ENCODE measurements at places on chromosomes 1 and 21. TPM values are rescaled to one million over a fixed set of nuclear protein-coding genes. Genes with fewer than 3 reads are reported as not detected.

DNA sequence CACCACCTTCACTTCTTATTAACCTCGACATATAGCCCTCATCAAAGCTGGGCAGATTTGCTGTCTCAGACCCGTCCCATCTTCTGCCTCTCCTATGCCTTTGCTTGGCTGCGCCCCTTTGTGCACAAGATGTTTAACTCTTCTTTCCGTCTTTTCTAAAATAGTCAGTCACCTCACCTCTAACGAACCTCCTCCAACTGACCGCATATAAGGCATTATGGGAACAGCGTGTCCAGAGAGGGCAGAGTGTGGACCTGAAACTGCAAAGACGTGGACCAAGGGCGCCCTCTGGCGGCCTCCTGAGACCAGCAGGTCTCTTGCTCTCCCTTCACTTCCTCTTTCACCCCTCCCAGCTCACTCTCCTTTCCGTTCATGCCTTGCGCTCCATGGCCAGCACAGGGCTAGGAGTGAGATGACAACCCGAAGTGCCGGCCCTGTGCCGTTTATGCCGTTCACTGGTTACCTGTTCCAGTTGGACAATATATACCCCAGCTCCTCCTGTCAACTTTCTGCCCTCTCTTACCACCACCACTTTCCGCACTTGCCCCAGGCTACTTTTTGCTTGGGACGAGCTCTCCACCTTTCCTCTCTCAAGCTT, 2.5 kb upstream of the METTL25B start:
- DNase-seq, result peak; percentile 82

DNA sequence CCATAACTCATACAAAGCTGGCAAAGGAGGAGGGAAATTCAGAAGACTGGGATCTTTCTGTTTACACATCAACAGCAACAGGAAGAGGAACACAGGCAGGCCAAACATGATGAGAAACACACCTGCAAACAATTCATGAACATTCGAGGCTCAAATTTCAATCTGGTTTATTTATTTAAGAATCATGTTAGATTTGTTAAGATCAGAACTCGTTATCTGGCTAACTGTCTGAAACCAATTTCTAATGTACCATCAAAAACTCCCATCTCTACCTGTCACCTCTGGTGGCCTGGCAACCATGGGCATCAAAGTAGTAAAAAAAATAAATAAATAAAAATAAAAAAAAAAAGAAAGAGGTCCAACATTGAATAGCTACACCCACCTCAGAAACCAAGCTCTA, 9.8 kb downstream of the LBR start:
- no peak for DNase-seq

- no peak for DNase-seq
Observed at GRCh38 chr1:21365036-21365435, 74.8 kb upstream of the ECE1 start.

GRCh38 chr1:224521904-224522734, 87.5 kb upstream of the WDR26 start:
- no peak for DNase-seq

GRCh38 chr21:29443411-29444010, 144.8 kb downstream of the BACH1 start:
- DNase-seq, result no peak

KRTAP19-1 gene
- not detected for polyA plus RNA-seq
